ENCODE measurements at places on chromosomes 2 and 18. TPM values are rescaled to one million over a fixed set of nuclear protein-coding genes. Genes with fewer than 3 reads are reported as not detected.

DNA sequence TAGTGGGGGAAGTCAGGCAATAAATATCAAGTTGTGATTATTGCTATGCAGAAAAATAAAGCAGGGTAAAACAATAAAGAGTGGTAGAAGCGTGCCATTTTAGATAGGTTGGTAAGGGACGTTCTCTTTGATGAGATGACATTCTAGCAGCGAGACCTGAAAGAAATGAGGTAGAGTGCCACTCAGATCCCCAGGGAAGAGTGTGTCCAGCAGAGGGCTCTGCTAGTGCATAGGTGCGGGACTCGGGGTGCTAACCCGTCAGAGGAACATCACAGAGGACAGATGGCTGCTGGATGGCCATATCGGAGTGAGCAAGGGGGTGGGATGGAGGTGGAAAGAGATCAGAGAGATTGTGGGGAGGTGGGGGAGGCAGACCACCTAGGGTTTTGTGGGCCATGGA, 16.3 kb upstream of the GTF2A1L start:
- no peak for DNase-seq

DNA sequence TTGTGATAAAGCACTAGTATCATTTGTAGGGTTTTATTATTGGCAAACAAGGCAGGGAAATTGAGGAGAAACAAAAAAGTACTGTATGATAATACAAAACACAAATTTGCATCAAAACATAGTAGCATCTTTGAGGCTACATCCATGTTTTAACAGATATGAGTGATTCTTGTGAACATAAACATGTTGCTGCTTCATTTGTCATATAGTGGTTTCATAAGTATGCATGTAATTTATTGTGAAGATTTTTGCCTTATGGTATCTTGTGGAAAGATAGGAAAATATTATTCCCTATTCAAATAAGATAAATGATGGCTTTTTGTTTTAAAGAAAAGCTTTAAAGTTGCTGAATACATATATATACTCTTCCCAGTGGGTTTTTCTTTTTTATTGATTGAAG, 60.3 kb downstream of the VRK2 start:
- no peak for DNase-seq

GRCh38 chr2:119549241-119549640, 5.0 kb downstream of the CFAP221 start:
- no peak for DNase-seq

DNA sequence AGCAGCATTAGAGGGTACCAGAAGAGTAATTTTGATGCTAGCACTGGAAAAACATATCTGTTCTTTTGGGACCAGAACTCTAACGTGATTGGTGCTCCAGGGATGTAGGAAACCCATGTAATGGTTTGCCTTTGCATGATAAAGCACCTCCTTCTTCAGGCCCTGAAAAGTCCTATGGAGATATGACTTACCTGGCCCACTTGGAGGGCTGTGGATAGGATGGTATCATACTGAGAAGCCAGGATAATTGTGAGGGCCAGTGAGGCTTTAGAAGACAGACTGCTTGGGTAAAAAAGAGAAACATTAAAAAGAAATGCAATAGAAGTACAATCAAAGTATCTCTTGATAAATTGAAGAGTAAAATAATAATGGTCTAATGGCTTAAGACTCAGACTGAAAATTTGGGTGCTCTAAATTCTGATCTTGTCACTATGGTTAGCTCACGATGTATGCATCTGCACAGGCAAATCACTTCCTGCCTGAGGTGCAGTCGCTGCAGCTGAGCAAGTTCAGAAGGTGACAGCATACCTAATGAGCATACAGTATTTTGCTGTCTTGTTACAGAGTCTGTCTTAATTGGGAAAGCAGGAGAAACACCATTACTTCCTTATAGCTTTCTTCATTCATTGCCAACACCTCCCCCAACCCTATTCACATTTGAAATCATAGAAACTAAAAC, 371.5 kb downstream of the NUP35 start:
- no peak for DNase-seq

GRCh38 chr2:105418522-105418921, 19.7 kb upstream of the FHL2 start:
- no peak for DNase-seq

- DNase-seq = no peak
Measured at GRCh38 chr2:124816007-124816406, 790.9 kb downstream of the CNTNAP5 start.

- peak; percentile 42 for DNase-seq
Measured at GRCh38 chr18:13464432-13465123, 246.0 kb downstream of the LDLRAD4 start.

GRCh38 chr2:88827821-88828220, 136.3 kb downstream of the RPIA start:
- no peak for DNase-seq

DNA sequence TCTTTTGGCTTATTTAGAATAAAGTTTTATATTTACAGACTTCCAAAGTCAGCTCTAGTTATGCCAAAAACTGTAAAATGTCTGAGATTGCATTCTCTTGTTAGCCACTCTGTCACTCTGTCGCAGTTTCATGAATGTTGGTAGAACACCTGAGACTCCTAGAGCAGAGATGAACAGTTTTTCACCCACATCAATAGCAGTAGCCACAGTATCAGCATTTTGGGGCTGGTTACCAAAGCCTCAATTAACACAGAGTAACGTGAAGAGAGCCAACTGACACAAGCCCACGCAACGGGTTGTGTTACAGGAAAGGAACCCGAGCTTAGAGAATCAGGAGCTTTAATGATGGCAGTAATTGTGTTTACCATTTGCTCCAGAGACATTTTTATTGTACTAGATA, 443.0 kb upstream of the SLC39A10 start:
- DNase-seq = no peak

DNA sequence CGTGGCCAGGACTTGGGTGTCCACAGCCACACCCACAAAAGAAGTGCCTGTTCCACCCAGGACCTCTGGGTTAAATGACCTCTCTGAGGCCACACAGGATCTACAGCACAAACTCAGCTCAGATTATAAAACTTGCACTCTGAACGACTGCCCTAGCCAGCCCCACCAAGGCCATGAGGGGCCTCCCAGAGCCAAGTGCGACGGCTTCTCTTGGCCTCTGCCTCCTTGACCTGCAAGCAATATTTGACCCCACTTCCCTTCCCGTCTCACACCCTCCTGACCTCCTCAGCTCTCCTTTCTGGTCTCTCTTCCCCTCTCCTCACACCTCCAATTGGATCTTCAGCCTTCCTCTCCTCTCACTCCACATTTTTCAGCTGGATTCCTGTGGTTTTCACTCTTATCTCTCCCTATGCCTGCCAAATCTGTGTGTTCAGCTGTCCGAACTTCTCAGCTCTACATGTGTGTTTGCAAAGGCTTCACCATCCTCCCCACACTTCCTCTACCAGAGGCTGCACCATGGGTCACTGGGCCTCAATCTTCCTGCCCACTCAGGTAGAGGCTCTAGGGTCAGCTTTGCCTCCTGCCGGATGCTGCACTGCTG, 25.3 kb upstream of the STEAP3 start:
- no peak for DNase-seq

GRCh38 chr2:46173030-46173429, 124.2 kb upstream of the EPAS1 start:
- DNase-seq = no peak

- no peak for DNase-seq
Measured at GRCh38 chr18:43875511-43875910, 598.2 kb upstream of the SYT4 start.

- DNase-seq = peak; percentile 81
Measured at GRCh38 chr2:61470122-61470951, 550 bp downstream of the USP34 start.

GRCh38 chr2:141508086-141508752, 622.6 kb downstream of the LRP1B start:
- DNase-seq = no peak

- DNase-seq = no peak
Measured at GRCh38 chr2:105104208-105104731, 66.4 kb downstream of the MRPS9 start.

- no peak for DNase-seq
Measured at GRCh38 chr18:46939337-46939963, 22.0 kb downstream of the KATNAL2 start.

- DNase-seq = no peak
Measured at GRCh38 chr2:200810998-200811332, 745 bp upstream of the BZW1 start.

DNA sequence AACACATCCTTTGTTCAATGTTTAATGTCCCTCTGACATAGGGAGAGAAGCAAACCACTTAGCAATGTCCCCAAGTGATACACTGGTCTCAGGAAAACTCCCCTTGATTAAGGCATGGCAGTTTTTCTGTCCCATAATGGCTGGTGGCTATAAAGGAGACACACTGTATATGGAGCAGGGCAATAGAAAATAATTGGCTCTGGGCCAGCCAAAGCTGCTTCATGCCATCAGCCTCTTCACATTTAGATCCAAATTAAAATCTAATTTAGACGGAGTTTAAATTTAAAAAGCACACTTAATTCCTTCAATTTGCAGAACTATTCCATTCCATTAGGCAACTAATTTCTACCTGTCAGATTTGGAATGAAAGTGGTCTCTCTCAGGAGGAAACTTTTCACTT, 638.1 kb downstream of the DSC3 start:
- DNase-seq = no peak

GRCh38 chr18:28147674-28148171, 29.2 kb downstream of the CDH2 start:
- DNase-seq = no peak

The TGFA gene
- total RNA-seq = 0.33 TPM

The SULT1C4 gene
- not detected for total RNA-seq

The EN1 gene
- not detected for total RNA-seq
